ENCODE measurements at places on chromosomes 16 and 17. TPM values are rescaled to one million over a fixed set of nuclear protein-coding genes. Genes with fewer than 3 reads are reported as not detected.
A peak's percentile ranks its signal among the peaks of the same experiment; 100 is the strongest.

- DNase-seq = no peak
- peaks cover 32% of the 10 kb centered on the region for H3K4me1 ChIP-seq
- H3K27ac ChIP-seq = no peak overlapping the region
- no peak overlapping the region for H3K4me3 ChIP-seq
- H3K36me3 ChIP-seq = peaks cover 26% of the 10 kb centered on the region
- no peaks in the 10 kb centered on the region for H3K27me3 ChIP-seq
Measured at GRCh38 chr17:42002792-42003301, 14.4 kb downstream of the DNAJC7 start.

GRCh38 chr16:8818504-8819270 lies 21.0 kb downstream of the PMM2 start:
- H3K27me3 ChIP-seq = no peaks in the 10 kb centered on the region
- H3K4me1 ChIP-seq = peaks cover 19% of the 10 kb centered on the region
- H3K27ac ChIP-seq = no peak overlapping the region
- peaks cover 52% of the 10 kb centered on the region for H3K36me3 ChIP-seq
- no peak overlapping the region for H3K4me3 ChIP-seq

GRCh38 chr17:18004884-18005305 lies 32.2 kb downstream of the DRC3 start:
- no peak for DNase-seq
- no peak overlapping the region for H3K4me3 ChIP-seq
- H3K4me1 ChIP-seq = peaks cover 6% of the 10 kb centered on the region
- H3K27ac ChIP-seq = no peak overlapping the region

GRCh38 chr16:89841275-89841674 lies 13.0 kb downstream of the SPIRE2 start:
- H3K4me3 ChIP-seq = no peak overlapping the region
- no peaks in the 10 kb centered on the region for H3K36me3 ChIP-seq
- H3K4me1 ChIP-seq = peaks cover 32% of the 10 kb centered on the region
- DNase-seq = peak; percentile 54
- H3K27me3 ChIP-seq = peaks cover 8% of the 10 kb centered on the region

GRCh38 chr16:20310421-20311395 lies 16.6 kb downstream of the GP2 start:
- no peak for DNase-seq
- no peaks in the 10 kb centered on the region for H3K36me3 ChIP-seq
- no peaks in the 10 kb centered on the region for H3K4me1 ChIP-seq
- no peaks in the 10 kb centered on the region for H3K27me3 ChIP-seq
- H3K27ac ChIP-seq = no peak overlapping the region

DNA sequence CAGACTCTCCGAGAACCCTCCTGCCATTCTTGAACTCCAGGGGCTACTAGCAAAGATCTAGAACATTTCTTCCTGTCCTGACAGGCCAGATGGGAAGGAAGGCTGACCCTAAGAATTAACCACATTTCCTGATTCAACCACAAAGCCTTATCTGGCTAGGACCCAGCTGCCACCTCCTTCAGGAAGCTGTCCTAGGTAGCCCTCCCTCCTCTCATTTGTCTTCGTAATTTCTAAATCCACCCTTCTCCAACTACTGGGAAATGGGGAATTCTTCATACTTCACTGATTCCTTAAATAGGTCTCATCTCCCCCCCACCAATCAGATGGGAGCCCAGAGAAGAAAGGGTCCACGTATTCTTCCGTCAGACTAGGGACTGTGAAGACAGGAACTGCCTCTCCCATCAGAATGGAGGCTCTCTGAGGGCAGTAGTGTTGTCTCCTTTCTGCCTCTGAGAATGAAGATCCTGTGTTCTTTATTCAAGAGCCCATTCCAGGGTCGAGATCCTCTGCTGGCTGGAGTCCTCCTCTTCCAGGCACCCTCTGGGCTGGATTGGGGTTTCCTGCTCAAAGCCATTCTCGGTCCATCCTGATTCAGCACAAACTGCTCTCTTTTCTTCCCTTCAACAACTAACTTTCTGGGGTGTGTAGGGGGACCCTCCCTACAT lies 2.1 kb downstream of the SAMD14 start:
- no peak overlapping the region for H3K4me3 ChIP-seq
- peaks cover 23% of the 10 kb centered on the region for H3K4me1 ChIP-seq
- H3K36me3 ChIP-seq = peaks cover 13% of the 10 kb centered on the region
- no peak overlapping the region for H3K27ac ChIP-seq
- DNase-seq = no peak

DNA sequence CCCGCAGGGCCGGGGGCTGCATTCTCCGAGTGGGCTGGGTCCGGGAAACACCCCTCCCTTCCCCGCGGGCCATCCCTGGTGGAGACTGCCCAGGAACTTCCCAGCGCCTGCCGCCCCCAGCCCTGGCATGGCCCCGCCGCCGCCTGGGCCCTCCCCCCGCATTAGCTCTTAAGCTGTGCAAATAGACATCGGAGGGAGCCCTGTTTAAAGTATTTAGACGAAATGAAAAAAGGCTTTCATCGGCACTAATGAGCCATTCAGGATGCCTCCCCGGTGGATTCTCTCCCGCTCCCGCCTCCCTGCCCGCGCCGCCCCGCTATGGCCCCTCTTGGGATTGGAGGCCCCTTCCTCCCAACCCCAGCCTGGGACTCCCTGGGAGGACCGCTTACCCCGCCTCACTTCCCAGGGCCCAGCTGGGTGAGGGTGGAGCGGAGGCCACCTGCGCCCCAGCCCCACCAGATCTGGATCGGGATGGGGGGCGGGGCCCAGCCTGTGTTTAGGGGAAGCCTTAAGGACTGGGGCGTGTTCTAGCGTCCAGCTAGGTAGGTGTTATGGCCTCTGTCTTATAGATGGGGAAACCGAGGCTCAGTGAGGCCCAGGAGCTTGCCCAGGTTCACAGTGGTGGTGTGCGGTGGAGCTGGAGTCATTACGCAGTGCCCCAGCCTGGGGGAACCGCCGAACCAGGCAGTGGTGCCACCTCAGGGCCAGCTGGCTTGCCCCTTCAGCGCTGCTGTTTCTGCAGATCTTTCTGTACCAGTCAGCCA lies 19.7 kb downstream of the SEZ6 start:
- H3K4me3 ChIP-seq = no peak overlapping the region
- peaks cover 24% of the 10 kb centered on the region for H3K4me1 ChIP-seq
- H3K36me3 ChIP-seq = no peaks in the 10 kb centered on the region
- H3K27me3 ChIP-seq = no peaks in the 10 kb centered on the region
- H3K27ac ChIP-seq = no peak overlapping the region

DNA sequence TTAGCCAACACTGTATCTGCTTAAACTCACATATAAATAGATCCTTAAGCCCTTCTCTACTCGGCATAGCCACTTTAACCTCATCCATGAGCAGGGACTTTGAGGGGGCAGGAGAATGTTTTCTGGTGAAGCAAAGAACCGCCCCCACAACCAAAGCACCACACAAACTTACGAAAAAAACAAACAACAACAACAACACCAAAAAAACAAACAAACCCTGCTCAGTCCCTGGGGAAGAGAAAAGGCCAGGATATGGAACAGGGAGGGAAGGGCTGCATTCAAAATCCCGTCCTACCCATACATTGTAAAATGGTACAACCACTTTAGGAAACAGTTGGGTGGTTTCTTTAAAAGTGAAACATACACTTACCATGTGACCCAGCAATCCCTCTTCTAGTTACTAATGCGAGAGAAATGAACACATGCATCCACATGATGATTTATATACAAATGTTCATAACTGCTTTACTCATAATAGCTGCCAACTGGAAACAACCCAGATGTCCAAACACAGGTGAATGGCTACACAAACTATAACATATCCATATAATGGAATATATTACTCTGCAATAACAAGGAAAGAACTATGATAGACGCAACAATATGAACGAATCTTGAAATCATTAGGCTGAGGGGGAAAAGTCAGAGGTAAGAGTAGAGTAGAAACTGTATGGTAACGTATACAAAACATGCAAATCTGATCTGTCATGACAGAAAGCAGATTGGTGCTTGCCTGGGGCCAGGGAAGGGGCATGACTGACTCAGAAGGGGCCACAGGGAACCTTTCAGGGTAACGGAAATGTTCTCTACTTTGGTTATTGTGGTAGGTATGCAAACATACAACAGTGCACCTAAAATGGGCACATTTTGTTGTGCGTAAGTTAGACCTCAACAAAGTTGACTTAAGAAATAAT lies 37.7 kb upstream of the TOB1 start:
- H3K36me3 ChIP-seq = peaks cover 2% of the 10 kb centered on the region
- peak overlapping the region; percentile 61 for H3K27ac ChIP-seq
- no peaks in the 10 kb centered on the region for H3K27me3 ChIP-seq
- H3K4me1 ChIP-seq = peaks cover 61% of the 10 kb centered on the region
- no peak overlapping the region for H3K4me3 ChIP-seq
- DNase-seq = peak; percentile 25

- no peak for DNase-seq
- H3K36me3 ChIP-seq = peaks cover 3% of the 10 kb centered on the region
- no peak overlapping the region for H3K27ac ChIP-seq
- no peak overlapping the region for H3K4me3 ChIP-seq
- H3K4me1 ChIP-seq = peaks cover 4% of the 10 kb centered on the region
Measured at GRCh38 chr16:87295259-87295658, 21.9 kb downstream of the C16orf95 start.

DNA sequence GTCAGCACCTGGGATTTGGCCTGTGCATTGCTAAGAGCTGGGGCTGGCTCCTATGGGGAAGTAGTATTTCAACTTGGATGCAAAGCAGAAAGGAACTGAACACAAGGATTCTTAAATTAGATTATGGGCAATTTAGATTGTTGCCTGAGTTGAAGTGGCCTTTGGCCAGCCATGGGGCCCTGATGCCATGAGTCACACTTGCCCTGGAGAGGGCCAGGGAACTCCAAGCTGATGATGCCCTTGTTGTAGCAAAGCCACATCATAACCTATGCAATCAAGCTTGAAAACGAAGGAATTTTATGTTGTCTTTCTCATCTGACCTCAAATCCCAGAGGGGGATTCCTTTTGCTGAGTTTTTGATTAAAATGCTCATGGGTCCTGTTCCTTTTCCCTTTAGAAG lies 3.9 kb upstream of the SPATA32 start:
- no peak for DNase-seq
- no peak overlapping the region for H3K27ac ChIP-seq
- H3K4me3 ChIP-seq = no peak overlapping the region
- peaks cover 23% of the 10 kb centered on the region for H3K4me1 ChIP-seq

- DNase-seq = no peak
- H3K27ac ChIP-seq = no peak overlapping the region
- no peaks in the 10 kb centered on the region for H3K36me3 ChIP-seq
- peaks cover 8% of the 10 kb centered on the region for H3K27me3 ChIP-seq
- no peaks in the 10 kb centered on the region for H3K4me1 ChIP-seq
- H3K4me3 ChIP-seq = no peak overlapping the region
Measured at GRCh38 chr17:31425282-31426040, 34.0 kb downstream of the RAB11FIP4 start.

DNA sequence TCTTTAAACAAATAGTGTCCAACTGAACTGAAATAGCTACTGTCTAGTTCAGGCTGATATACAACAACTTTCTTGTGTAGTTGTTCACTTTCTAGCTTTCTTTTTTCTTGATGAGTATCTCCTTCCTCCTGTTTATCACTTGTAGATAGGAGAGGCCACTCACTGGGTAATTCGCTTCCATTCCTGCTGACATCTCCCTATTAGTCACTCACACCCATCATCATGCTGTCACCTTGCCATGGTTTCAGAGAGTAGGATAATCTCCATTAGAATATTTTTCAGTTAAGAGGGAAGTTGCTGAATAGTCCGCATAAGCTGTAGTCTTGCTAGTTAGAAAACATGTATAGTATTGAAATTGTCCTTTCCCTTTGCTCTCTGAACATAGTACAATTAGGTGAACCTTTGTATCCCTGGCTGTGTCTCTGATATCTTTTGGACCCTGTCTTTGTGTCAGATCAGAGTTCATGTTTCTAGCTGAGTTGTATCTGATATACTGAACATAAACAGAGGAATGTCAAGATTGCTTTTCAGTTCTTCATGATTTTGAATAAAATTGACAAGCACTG lies 64.4 kb upstream of the RASL10B start:
- no peak overlapping the region for H3K4me3 ChIP-seq
- no peak overlapping the region for H3K27ac ChIP-seq
- H3K27me3 ChIP-seq = no peaks in the 10 kb centered on the region
- H3K4me1 ChIP-seq = no peaks in the 10 kb centered on the region
- no peak for DNase-seq
- H3K36me3 ChIP-seq = peaks cover 33% of the 10 kb centered on the region

DNA sequence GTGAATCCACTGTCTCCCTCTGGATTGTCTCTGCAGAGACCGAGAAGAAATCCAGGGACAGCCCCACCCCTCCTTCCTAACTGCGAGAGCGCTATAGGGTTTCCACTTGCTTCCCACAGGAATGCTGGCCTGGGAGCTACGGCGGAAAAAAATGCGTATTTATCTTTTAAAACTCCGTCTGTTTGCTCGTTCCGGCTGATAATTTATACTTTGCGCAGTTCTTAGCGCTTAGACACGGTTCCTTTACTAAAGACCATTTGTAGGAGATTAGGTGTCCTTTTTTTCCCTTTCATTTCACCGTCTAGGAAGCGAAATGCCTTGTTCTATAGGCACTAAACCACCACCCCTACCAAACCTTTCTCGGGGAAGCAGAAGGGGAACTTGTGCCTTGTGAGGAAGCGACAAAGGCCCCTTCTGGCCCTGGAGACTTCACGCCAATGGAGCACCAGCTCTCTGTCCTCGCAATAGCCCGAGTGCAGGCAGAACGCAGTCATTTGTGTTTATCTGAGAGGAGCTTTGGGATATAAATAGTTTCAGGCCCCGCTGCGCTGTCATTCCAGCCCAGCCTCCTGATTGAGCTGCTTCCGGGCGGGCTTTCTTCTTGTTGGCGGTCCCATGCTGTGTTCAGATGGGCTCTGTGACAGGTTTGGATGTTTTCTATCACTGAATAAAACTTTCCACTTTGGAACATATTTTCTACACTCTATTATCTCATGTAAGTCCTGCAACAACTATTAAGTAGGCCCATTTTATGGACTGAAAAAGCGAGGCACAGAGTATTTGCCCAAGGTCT lies 791 bp upstream of the SUPT4H1 start:
- peaks cover 44% of the 10 kb centered on the region for H3K36me3 ChIP-seq
- peaks cover 52% of the 10 kb centered on the region for H3K4me1 ChIP-seq
- H3K27ac ChIP-seq = peak overlapping the region; percentile 89

DNA sequence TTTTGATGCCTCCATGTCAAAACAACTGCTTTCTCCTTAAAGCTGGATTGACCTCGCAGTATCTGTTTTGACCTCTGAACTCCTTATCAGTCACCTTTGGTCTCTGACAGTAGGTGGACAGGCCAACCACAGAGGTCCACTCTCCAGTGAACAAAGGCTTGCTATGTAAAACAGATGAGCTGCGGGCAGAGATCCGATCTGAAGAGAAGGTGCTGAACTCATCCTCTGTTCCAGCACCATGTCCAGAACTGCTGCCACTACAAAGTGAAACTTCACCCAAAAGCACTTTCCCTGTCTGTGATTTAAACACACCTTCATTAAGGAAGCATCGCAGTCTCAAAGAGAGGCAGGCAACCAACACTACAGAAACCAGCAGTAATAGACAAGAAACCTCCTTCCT lies 117.3 kb upstream of the CORO6 start:
- H3K36me3 ChIP-seq = peaks cover 6% of the 10 kb centered on the region
- no peak overlapping the region for H3K27ac ChIP-seq
- H3K4me1 ChIP-seq = peaks cover 26% of the 10 kb centered on the region
- H3K27me3 ChIP-seq = no peaks in the 10 kb centered on the region

The CDRT15 gene
- not detected for total RNA-seq

The MAP2K3 gene
- 52.8 TPM for total RNA-seq

The ZG16 gene
- total RNA-seq = not detected

The SLC13A2 gene
- not detected for total RNA-seq

The FBXO39 gene
- 8.9 TPM for total RNA-seq

The ATP1B2 gene
- not detected for total RNA-seq

The FCSK gene
- 18.8 TPM for total RNA-seq

The TNRC6A gene
- 47.4 TPM for total RNA-seq
